H1 (cell line): ENCODE measurements at places on chromosomes 13 and 19. TPM values are rescaled to one million over a fixed set of nuclear protein-coding genes. Genes with fewer than 3 reads are reported as not detected.

Gene PRMT1
- 561 and 579 TPM in 2 replicates for total RNA-seq

Gene KCNN1
- total RNA-seq = 9.3 and 11.0 TPM in 2 replicates

Gene ZNF296
- 6.8 and 7.5 TPM in 2 replicates for total RNA-seq

GRCh38 chr13:59424661-59425060 is 739.1 kb downstream of the DIAPH3 start:
- no peak for DNase-seq
